ENCODE measurements at places on chromosomes 2 and 18. TPM values are rescaled to one million over a fixed set of nuclear protein-coding genes. Genes with fewer than 3 reads are reported as not detected.

Gene TMEM214
- total RNA-seq: 75.0 TPM

Gene NLRC4
- not detected for total RNA-seq

Gene CCDC68
- not detected for total RNA-seq

Gene LYG1
- total RNA-seq: 0.78 TPM

Gene BMP10
- total RNA-seq: not detected

Gene COLEC12
- total RNA-seq: not detected

Gene RIT2
- total RNA-seq: not detected

Gene TMEM198
- total RNA-seq: 5.9 TPM

Gene RAD51AP2
- not detected for total RNA-seq

Gene GPR35
- total RNA-seq: 12.6 TPM

Gene TGFBRAP1
- 29.9 TPM for total RNA-seq

Gene SCN9A
- total RNA-seq: not detected

Gene SCYGR8
- not detected for total RNA-seq
